Activated T-cell treated with anti-CD3 and anti-CD28 coated beads, Interleukin-2, amount 50 U/mL, for 72 hours (primary cell): ENCODE measurements at places on chromosomes 4 and X. TPM values are rescaled to one million over a fixed set of nuclear protein-coding genes. Genes with fewer than 3 reads are reported as not detected.

- no peaks in the 10 kb centered on the region for H3K4me1 ChIP-seq
- H3K36me3 ChIP-seq: no peaks in the 10 kb centered on the region
- no peaks in the 10 kb centered on the region for H3K27me3 ChIP-seq
- no peak overlapping the region for H3K27ac ChIP-seq
- no peak for DNase-seq
Observed at GRCh38 chrX:94123062-94123461, 449.1 kb downstream of the FAM133A start.

FGF5 gene
- total RNA-seq: not detected

DNA sequence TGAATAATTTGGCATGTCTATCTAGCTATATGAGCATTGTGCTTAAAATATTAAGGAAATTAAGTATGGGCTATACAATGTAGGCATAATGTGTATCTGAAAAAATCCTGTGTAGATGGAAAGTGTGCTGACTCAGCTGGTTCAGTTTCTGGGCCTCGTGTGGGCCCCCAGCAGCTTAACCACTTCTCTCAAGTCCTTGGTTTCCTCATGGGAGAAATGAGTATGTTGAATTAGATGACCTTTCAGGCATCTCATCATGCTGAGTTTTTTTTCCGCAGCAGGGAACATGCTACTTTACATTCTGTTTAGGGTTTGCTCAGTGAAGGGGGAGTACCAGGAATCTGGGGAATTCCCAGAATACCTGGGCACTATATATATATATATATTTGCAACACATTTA, 30.5 kb downstream of the RHOH start:
- H3K4me1 ChIP-seq: peaks cover 98% of the 10 kb centered on the region
- DNase-seq: peak; percentile 70
- peak overlapping the region; percentile 91 for H3K27ac ChIP-seq
- H3K4me3 ChIP-seq: peak overlapping the region; percentile 78
- peaks cover 22% of the 10 kb centered on the region for H3K36me3 ChIP-seq
- H3K27me3 ChIP-seq: no peaks in the 10 kb centered on the region

DNA sequence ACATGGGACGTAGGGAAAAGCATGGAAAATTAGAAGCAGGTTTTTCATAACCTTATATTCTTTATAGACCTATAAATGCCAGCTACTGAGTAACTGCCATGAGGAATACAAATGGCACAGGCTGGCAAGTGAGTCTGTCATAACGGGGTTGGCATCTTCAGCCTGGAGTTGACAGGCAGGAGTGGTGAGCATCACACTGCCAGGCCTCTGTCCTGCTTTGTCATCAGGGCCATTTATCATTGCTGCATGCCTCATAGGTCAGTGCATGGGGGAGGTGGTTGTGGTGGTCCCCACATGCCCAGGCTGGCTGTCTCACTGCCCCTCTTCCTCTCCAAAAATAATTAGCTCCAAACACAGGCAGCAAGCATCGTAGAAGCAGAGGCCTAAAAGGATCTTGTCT, 72.5 kb downstream of the LNX1 start:
- no peak overlapping the region for H3K27ac ChIP-seq
- H3K27me3 ChIP-seq: peaks cover 14% of the 10 kb centered on the region
- H3K36me3 ChIP-seq: no peaks in the 10 kb centered on the region
- DNase-seq: no peak
- H3K4me1 ChIP-seq: no peaks in the 10 kb centered on the region
- H3K4me3 ChIP-seq: no peak overlapping the region

DNA sequence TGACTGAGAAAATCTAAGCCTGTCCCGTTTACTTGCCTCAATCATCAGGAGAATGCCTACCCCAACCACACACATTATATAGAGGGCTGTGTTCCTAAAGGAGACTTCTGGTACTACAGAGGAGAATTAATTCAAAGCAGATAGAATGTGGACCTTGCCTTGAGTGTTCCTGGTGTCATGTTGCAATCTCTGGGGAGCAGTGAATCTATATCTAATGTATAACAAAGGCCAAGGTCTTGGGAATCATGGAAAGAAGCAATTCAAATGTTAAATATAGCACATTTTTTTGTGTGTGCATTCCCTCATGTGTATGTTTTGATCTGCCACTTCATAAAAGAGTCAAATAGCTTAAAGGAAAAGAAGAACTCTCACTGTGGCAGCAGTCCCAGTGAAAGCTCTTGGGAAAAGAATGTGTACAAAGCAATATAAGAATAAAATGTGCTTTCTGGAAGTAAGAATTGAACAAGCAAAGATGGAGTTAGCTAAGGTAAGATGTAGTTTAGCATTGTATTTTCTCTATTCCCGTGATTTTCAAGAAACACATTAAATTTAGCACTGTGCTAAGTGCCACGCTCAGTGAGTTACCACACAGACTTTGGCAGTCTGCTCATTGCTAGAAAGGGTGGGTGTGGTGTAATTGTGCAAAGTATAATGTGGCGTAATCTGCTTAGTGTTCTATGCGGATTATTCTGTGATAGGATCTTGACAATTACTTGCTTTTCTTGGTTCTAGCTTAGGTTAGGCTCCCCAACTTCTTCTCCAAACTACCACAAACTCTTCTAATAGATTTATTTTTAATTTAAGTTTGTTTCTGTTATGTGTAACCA, 13.7 kb downstream of the ADH6 start:
- H3K27me3 ChIP-seq: no peaks in the 10 kb centered on the region
- H3K27ac ChIP-seq: no peak overlapping the region
- H3K4me3 ChIP-seq: no peak overlapping the region
- H3K36me3 ChIP-seq: no peaks in the 10 kb centered on the region
- no peak for DNase-seq
- H3K4me1 ChIP-seq: no peaks in the 10 kb centered on the region

- peak overlapping the region; percentile 17 for H3K4me3 ChIP-seq
- DNase-seq: no peak
- no peak overlapping the region for H3K27ac ChIP-seq
- peaks cover 80% of the 10 kb centered on the region for H3K27me3 ChIP-seq
- peaks cover 35% of the 10 kb centered on the region for H3K4me1 ChIP-seq
Observed at GRCh38 chr4:54110019-54110416, 10.1 kb downstream of the GSX2 start.

DNA sequence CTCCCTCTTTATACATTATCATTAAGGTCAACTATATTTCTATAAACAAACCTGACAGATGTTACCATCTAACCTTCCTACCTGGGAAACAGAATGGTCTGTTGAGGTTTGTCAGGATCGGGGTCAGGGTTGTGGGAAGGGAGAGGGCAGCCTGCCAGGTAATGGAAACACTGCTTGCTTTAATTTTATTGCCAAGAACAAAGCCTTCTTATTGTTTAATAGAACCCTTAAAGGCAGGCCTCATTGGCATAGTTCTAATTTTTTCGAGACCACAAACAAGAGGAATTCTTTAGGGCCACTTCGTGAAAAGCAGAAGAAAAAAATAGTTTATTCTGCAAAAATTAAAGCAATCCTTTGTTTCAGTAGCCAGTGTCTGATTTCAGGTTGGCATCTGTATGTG, 113.2 kb downstream of the MID1 start:
- no peak overlapping the region for H3K27ac ChIP-seq
- no peaks in the 10 kb centered on the region for H3K36me3 ChIP-seq
- H3K4me3 ChIP-seq: no peak overlapping the region
- H3K27me3 ChIP-seq: no peaks in the 10 kb centered on the region
- no peaks in the 10 kb centered on the region for H3K4me1 ChIP-seq

- peaks cover 2% of the 10 kb centered on the region for H3K36me3 ChIP-seq
- peaks cover 11% of the 10 kb centered on the region for H3K27me3 ChIP-seq
- H3K27ac ChIP-seq: peak overlapping the region; percentile 13
Observed at GRCh38 chr4:118397623-118397979, 44.8 kb upstream of the PRSS12 start.

KIF4A gene
- total RNA-seq: 26.4 TPM

DNA sequence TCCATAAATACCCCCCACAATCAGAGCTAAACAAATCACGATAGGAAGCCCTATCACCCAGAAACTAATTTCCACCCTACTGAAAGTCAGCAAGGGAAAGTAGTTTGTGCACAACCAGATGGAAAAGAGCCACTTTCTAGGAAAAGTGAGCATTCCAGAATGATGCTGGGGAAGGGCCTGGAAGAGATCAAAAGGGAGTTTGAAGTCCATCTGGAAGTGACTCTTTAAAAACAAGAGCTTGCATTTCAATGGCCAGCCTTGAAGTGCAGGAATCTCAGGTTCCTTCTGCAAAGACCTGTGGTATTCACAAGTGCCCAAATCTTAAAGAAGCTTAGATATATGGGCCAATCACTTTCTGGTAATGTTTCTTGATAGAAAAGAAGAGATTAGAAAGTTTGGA, 97.0 kb upstream of the LDB2 start:
- no peak for DNase-seq
- no peaks in the 10 kb centered on the region for H3K27me3 ChIP-seq
- no peak overlapping the region for H3K27ac ChIP-seq
- H3K4me1 ChIP-seq: no peaks in the 10 kb centered on the region

DNA sequence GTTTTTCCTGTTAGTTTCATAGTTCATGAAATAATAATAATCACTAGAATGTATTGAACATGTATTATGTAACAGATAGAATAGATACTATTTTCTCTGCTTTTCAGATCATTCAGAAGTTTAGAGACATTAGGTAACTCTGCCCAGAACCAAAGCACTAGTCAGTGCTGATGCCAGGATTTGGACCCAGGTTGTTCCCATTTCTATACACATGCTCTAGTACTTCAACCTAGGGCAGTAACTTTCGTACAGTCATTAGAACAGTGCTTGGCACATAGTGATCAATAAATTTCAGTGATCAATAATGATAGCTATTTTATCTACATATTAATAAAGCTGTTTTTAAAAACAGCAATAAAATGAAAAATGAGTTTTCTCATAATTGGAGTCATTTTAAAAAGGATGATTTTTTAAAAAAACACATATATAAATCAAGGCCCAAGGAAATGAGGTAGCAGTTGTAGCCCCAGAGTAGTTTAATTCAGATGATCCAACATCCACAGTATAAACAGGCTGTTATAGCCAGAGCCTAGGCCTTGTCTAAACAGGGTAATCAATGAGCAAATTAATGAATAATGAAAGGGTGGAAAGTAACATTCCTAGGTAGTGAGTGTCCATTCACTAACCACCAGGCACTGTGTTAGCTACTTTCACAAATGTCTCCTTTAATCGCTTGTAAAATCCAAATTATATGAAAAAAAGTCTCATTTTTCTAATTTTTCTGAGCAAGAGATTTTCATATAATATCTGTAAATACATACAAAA, 25.6 kb downstream of the TXK start:
- no peak for DNase-seq
- H3K27me3 ChIP-seq: no peaks in the 10 kb centered on the region
- H3K27ac ChIP-seq: no peak overlapping the region
- H3K36me3 ChIP-seq: peaks cover 17% of the 10 kb centered on the region

NIPAL1 gene
- 1.7 TPM for total RNA-seq

PDZD4 gene
- total RNA-seq: 5.0 TPM
